ENCODE measurements at places on chromosomes 7 and 10.

DNA sequence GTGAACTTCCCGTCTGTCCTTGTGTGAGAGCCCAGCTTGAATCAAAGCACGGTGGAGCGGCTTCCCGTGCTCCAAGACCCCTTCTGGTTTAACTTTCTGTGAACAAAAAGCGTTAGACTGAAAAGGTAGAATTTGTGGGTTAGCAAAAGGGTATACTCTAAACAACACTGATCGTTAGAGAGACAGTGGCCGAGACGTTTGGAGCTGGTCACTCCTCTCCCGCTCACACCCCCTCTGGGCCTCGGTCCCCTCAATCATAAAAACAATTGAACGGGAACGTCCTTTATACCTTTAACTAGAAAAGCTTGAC is 502 bp downstream of the PRKRIP1 start:
- DNase-seq: no peak

DNA sequence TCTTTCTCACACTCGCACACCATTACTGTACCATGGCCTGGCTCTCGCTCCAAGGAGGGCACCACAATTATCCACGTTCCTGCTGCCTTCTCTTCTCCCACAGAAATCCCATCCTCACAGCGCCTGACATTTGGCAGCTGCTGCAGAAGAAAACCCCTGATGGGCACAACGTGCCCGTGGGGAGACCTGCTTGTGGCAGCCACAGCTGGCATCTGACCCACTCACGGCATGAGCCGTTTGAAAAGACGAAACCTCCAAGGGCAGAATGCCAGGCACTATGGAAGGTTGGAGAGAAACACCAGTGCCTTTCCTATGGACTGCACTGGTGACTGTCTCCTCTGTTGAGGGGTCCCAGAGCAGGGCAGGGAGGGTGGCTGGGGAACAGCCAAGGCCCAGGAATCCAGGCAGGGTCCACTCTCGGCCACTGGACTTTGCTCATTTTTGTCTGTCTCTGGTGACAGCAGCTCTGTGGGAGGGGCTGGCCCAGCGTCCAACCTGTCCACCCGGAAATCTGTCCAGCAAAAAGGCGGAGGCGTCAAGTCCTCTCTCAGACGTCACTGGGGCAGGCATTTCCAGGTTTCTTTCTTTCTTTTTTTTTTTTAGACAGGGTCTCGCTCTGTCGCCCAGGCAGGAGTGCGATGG is 61.0 kb upstream of the MKRN1 start:
- DNase-seq: no peak

DNA sequence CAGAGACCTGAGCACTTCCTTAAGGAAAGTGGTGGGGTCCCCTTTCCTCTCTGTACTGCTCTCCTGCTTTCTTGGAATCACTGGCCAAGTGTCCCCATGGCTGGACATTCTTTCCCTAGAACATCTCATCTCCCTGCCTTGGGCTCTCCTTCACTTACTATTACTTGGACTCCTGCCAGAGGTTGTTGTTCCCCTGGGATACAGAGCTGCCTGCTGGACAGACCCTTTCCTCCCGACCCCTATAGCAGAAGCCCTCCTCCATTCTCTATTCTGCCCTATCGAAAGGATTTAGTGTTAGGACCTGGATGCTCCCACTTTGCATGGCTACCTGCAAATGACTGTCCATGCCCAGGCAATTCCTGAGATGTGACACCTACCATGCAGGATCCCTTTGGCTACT is 164.3 kb upstream of the PODXL start:
- no peak for DNase-seq

- no peak for DNase-seq
These were observed 154.1 kb downstream of the C10orf105 start for GRCh38 chr10:71565284-71566000.

DNA sequence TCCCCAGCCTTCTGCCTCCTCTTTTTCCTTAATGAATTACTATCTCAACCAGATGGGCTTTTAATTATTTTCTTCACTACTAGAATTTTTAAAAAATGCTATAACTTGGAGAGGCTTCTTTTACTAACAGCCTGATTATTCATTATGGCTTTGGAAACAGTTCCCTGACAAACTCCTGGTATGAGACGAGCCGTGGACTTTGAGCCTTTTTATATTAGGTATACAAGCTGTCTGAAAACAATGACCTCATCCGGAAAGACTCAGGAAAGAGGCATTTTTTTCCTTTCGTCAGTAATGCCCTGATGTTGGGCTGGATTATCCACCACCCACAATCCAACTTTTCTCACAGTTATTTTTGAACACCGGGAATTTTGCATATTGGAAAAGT is 26.7 kb upstream of the ABLIM1 start:
- no peak for DNase-seq

DNA sequence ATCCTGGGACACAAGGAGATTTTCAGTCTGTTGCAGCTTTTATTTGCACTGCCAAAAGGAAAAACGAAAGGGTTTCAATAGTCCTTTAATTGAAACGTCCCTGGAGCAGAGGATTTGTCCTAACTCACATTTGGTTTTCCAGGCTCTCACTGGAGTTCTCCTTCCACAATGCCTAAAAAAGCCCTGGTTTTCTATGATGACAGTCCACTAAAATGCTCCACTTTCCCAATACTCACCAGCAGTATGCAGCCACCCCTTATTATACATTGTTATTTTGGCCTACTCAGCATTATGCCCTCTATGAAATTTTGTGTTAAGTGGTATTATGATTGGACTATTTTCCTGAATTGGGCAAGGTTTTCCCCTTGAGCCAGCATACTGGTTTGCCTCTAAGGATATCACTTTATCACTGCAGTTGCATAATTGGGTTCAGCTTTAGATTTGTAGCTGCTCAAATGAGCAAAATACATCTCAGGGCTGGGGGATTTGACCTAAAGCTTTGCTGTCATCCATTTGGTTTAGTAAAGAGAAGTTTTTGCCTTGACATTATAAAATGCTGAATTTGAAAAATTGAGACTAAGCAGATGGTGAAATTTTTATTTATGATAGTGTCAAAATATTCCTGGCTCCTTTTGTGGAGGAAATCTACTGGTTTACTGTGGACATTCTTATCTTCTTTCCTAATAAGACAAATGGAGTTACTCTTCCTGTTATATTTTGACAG is 239.2 kb downstream of the RNLS start:
- no peak for DNase-seq

DNA sequence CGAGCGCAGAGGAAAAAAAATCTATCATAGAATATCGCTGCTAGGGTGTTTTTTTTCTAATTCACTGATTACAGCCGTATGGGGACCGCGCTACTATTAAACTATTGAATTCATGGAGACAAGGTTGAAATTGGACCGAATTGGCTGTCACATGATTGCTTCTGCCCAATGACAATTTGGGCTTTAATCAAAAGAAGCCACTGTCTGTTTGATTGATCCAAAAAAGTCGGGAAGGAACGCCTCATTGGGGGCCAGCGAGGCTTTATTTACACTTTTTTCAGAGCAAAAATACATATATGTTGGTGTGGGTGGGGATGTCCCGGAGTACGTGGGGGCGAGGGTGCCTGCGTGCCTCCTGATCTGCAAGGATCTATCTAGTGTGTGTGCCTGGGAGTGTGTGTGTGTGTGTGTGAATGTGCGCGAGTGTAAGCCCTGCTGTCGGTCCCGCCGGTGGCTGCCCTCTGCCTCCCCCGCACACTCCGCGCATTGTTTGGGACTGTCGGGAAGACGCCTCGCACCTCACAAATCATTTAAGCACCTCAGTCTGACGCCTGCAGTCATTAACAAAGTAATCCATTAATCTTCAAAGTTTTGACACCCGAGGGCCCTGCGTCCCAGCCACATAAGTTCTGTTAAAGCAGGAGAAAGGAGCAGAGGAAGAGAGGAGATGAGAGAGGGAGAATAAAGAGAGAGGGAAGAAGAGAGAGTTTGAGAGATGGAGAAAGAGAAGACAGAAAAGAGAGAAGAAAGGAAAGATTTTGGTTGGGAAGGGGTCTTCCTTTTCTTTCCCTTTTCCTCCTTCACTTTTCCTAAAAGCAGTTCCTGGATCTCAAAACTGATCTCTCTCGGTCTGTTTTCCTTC is at the start of gene HOXA2:
Gene HOXA2, minus strand, starts transcription at position 103 of the 862 bp plus-strand sequence. CDS start 183 bp downstream, outside the sequence.
- DNase-seq: no peak

DNA sequence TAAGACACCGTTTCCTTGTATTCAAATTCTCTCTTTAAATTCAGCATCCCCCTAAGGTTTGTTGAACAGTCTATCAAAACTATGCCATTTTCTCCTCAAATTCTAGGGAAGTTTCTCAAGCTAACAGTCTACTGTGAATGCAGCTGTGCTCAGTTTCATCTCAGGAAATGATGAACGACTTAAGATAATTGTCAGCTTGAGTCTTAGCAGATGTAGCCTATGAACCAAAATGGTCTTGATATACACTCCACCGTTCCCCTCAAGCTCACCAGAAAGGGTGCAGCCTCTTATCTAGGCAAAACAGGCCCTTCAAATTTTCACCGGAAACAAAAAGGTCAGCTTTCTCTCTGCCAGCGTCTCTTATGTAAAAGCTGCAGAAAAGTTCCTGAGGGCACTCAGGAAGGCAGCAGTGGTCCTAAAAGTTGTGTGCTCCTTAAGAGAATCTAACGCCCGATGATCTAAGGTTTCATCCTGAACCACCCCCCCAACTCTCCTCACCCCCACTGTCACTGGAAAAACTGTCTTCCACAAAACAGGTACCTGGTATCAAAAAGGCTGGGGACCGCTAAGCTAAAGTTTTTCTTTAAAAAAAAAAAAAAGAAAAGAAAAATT is 2.1 kb downstream of the DNAJC9 start:
- DNase-seq: no peak

DNA sequence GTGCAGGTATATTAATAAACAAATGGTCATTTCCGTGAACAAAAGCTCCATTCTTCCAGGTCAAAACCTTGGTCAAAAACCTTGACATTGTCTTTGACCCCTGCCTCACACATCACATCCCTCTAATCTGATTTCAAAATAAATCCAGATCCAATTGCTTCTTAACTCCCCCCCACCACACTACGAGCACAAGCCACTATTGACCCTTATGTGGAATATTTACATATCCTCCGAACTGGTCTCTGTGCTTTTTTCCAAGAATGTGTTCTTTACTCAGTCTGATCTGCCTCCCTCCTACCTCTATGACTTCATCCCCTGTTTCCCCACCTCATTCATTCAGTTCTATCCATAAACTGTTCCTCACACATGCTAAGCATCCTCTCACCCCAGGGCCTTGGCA is 313.6 kb upstream of the NPVF start:
- DNase-seq: no peak

DNA sequence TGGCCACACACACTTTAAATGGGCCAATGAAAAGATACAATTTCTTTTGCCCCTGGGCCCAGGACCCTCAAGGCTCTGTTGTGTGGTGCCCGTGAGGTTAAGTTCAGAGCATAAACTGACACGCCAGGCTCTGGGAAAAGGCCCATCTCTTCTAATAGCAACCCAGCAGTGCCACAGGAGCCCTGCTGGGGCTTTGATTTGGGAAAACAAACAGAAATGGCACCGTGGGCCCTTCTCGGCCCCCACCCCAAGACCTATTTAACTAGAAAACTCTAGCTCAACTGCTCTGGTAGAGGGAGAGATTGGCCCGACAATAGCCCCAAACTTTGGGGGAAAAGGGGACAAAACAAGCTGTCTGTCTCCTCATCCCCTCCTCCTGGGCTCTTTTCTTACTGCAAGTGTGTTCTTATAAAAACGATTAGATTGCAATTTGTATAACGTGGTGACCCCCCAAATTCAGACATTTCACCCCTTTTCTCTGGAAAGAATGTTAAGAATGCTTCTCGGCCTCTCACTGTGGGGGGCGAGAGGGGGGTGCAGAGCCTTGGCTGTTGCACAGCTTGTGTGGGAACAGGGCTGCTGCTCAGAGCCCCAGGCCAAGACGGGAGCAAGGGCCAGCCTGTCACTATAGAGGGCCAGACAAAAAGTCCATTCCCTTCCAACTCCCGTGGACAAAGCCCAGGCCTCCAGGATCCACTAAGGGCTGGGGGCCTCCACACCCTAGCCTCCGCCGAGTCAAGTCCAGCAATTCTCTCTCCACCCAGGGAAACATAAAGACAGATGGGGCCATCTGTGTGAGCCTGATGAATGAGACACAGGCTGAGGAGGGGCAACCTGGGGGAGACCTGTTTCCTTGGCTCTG is 26.8 kb downstream of the DPCD start:
- DNase-seq: no peak

- no peak for DNase-seq
These were observed 193.9 kb upstream of the PHF14 start for GRCh38 chr7:10779465-10780399.

GRCh38 chr7:108452707-108453106 is 3.5 kb downstream of the NRCAM start:
- DNase-seq: no peak

GRCh38 chr10:72875250-72876055 is 18.1 kb upstream of the OIT3 start:
- DNase-seq: no peak

- no peak for DNase-seq
These were observed 10.0 kb upstream of the DNMBP start for GRCh38 chr10:100019787-100020141.

GRCh38 chr10:87694011-87694794 is 34.5 kb downstream of the PAPSS2 start:
- DNase-seq: no peak

DNA sequence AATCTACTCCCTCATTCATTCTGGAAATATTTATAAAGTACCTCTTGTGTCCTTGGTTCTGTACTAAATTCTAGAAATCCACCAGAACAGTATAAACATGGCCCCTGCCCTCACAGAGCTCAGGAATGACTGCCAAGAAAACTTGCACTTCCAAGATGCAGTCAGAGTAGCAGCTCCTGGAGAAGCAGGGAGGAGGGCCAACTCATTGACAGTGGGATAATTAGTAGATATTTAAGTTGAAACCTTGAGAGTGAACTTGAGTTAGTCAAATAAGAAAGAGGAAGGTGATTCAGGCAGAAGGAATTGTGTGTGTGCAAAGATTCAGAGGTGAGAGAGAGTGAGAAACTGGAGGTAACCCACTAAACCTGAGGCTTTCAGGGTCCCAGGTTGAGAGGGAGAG is 182.2 kb upstream of the INHBA start:
- DNase-seq: no peak

DNA sequence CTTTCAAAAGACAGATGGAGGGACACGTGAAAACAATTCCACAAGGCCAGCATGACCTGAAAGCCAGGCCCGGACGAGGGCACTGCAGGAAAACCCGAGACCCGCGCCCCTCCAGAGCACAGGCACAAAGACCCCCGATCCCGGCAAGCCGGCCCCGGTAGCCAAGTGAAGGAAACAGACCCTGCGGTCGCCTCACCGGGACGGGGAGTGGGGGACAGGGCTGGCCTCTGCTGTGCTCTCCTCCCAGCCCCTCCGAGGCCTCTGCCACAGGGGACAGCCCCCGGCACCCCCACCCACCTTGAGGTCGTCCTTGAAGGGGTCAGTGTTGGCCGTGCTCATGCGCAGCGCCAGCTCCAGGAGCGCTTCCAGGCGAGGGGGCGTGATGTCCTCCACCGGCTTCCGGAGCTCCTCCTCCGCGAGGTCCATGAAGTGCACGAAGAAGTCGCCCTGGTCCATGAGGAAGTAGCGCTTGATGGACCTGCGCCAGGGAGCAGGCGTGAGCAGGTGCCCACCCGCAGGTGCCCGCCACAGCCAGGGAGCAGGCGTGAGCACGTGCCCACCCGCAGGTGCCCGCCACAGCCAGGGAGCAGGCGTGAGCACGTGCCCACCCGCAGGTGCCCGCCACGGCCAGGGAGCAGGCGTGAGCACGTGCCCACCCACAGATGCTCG is 11.3 kb upstream of the ADAM8 start:
- DNase-seq: no peak
